Activated B cell treated with CpG ODN at 0.5 μM for 24 hours (primary cell): ENCODE measurements at places on chromosomes 2 and 18.

DNA sequence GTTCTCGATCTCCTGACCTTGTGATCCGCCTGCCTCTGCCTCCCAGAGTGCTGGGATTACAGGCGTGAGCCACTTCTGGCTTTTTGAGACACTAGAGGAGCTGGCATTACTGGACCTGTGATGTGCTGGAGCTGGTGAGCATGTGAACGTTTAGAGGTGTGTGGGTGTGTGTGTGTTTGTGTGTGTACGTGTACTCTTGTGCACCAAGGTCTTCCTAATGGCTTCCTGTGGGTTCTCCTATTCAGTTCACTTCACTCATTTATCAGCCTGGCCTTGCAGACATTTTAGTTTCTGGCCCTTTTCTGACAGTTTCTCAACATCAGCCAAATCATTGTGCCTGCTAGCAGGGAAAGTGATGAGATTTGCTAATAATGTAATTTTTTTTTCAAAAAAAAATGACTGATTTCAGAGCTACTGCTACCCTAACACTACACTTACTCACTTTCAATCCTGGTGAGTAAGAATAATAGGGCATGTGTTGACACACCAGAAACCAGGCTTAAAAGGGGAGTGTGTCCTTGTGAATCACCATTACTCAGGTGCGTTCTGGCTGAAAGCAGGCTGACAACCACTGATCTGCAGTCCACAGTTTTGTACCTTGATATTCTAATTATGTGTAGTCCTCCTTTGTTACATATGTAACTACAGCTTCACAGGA, 41.0 kb upstream of the ACTR3 start:
- peaks cover 13% of the 10 kb centered on the region for H3K4me1 ChIP-seq
- H3K27ac ChIP-seq: no peak overlapping the region
- peaks cover 19% of the 10 kb centered on the region for H3K36me3 ChIP-seq
- H3K27me3 ChIP-seq: no peaks in the 10 kb centered on the region

GRCh38 chr2:169009865-169010579, 21.1 kb downstream of the ABCB11 start:
- H3K27me3 ChIP-seq: no peaks in the 10 kb centered on the region
- peaks cover 2% of the 10 kb centered on the region for H3K4me1 ChIP-seq
- no peak for DNase-seq
- H3K36me3 ChIP-seq: no peaks in the 10 kb centered on the region

- no peaks in the 10 kb centered on the region for H3K4me1 ChIP-seq
- H3K27me3 ChIP-seq: no peaks in the 10 kb centered on the region
- no peaks in the 10 kb centered on the region for H3K36me3 ChIP-seq
- DNase-seq: no peak
- no peak overlapping the region for H3K4me3 ChIP-seq
- no peak overlapping the region for H3K27ac ChIP-seq
Observed at GRCh38 chr2:12363138-12363537, 353.6 kb upstream of the TRIB2 start.

- no peaks in the 10 kb centered on the region for H3K36me3 ChIP-seq
- no peak for DNase-seq
- no peaks in the 10 kb centered on the region for H3K27me3 ChIP-seq
- H3K4me1 ChIP-seq: peaks cover 10% of the 10 kb centered on the region
- no peak overlapping the region for H3K27ac ChIP-seq
Observed at GRCh38 chr2:151904021-151904420, 75.8 kb upstream of the ARL5A start.

DNA sequence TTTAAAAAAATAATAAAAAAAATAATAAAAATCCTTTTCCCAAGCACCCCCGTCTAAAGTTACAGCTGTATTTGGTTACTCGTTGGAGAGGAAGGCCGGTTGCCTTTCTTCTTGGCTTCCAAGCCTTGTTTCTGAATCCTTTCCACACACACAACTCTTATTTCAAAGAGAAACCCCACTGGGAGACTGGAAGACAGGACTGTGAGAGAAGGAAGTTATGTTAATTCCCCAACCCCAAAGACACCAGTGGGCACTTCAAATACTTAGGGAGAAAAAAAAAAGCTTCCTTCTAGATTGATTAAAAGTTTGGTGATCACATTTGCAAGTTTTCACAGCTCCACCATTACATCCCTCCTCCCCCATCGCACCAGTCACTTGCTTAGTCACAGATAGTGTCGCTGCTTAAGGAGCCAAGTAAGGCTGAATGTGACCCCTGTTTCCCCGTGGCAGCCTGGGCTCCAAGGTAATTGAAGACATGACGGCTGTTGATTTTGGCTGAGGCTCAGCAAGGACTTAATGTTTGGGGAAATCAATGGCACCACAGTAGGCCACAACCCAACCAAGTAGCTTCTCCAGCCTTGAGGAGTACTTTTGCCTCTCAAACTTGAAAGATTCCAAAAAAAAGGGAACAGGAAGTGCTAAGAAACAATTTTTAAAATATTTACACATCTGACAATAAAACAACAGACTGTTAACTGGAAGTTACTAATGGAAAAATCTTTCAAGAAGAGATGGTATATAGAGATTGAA, 40.8 kb upstream of the FRZB start:
- H3K27me3 ChIP-seq: no peaks in the 10 kb centered on the region
- no peak overlapping the region for H3K4me3 ChIP-seq
- H3K27ac ChIP-seq: no peak overlapping the region

DNA sequence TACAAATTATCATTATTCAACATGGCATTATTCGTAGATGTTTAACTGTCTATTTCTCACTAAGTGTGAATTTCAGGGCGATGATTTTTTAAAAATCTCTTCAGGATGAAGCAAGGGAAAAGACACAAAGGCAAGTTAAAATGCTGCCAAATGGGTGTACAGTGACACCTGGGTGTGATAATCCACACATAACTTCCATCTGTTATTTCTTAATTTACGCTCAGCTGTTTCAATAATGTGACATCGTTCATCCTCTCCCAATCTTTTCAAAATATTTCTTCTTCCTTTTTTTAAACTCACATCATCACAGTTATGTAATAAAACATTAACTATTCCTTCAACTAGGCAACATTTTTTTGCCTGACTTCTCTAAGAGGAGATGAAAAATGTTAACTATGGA, 10.6 kb downstream of the PDE1A start:
- peaks cover 1% of the 10 kb centered on the region for H3K27me3 ChIP-seq
- DNase-seq: no peak
- no peaks in the 10 kb centered on the region for H3K36me3 ChIP-seq
- H3K4me1 ChIP-seq: no peaks in the 10 kb centered on the region
- no peak overlapping the region for H3K4me3 ChIP-seq

- no peak for DNase-seq
- no peak overlapping the region for H3K27ac ChIP-seq
- H3K36me3 ChIP-seq: peaks cover 48% of the 10 kb centered on the region
- H3K27me3 ChIP-seq: no peaks in the 10 kb centered on the region
Observed at GRCh38 chr18:2908946-2909335, 62.1 kb downstream of the EMILIN2 start.

DNA sequence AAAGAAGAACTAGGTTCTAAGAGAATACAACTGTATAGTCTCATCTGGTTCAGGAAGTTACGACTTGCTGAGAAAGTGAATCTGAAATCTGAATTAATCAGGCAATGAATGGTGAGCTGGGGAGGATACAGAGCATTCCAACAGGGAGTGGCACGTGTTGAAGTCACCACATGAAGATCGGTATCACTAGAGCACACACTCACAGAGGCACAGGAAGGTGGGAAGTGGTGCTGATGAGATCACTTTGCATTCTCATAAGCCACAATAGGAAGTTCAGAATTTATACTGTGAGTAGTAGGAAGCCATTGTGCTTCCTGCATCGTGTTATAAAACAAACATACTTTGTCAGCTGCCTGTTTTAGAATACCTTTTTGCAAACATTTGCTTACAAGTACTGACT, 615.0 kb upstream of the DDX18 start:
- H3K27me3 ChIP-seq: no peaks in the 10 kb centered on the region
- no peaks in the 10 kb centered on the region for H3K36me3 ChIP-seq
- H3K27ac ChIP-seq: no peak overlapping the region
- no peak for DNase-seq
- H3K4me1 ChIP-seq: no peaks in the 10 kb centered on the region

DNA sequence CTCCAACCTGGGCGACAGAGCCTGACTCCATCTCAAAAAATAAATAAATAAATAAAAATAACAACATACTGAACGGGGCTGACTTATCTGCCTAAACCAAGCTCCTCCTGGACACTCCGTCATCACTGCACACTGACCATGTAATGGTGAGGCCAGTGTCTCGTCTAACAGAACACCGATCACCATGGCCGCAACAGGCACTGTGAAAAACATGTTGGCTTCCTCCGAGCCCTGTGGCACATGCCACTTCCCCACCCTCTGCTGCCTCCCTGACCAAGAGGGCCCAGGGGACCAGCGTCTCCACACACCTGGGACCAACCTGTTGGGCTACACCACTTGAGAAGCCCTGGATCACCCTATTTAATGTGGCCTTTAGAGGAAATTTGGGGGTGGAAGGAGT, 33.9 kb downstream of the ZNF516 start:
- peaks cover 22% of the 10 kb centered on the region for H3K36me3 ChIP-seq
- H3K4me3 ChIP-seq: no peak overlapping the region
- peaks cover 3% of the 10 kb centered on the region for H3K4me1 ChIP-seq
- H3K27me3 ChIP-seq: no peaks in the 10 kb centered on the region

GRCh38 chr2:75892490-75892889, 181.8 kb upstream of the GCFC2 start:
- H3K27ac ChIP-seq: no peak overlapping the region
- no peaks in the 10 kb centered on the region for H3K4me1 ChIP-seq

GRCh38 chr2:100539221-100539620, 23.6 kb upstream of the PDCL3 start:
- DNase-seq: no peak
- H3K4me3 ChIP-seq: no peak overlapping the region
- no peak overlapping the region for H3K27ac ChIP-seq
